Activated T-helper 2 cell treated with anti-CD3 and anti-CD28 coated beads, Interferon-gamma antibody, Interleukin-2, Interleukin-4, amounts not matched to agents 10 μg/mL and 5 μg/mL and 100 μg/mL, durations not matched to agents 14 hours and 24 hours and 36 hours (primary cell): ENCODE measurements at places on chromosomes 3 and 15.

DNA sequence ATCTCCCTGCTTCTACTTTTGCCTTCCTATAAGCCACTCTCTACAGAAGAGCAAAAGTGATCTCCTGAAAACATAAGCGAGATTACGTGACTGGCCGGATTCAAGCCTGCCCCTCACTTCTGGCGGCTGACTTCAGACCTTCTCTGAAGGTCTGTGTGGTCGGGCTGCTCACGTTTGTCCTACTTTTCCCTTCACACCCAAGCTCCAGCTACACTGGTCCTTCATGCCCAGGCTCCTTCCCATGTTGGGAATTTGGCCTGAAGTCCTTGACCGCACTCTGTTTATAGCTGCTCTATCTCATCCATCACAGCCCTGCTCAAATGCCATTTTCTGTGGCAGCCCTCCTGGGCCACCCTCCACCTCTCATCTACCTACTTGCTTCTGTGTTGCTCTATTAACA is 6.7 kb upstream of the PLA2G4E start:
- DNase-seq = no peak

DNA sequence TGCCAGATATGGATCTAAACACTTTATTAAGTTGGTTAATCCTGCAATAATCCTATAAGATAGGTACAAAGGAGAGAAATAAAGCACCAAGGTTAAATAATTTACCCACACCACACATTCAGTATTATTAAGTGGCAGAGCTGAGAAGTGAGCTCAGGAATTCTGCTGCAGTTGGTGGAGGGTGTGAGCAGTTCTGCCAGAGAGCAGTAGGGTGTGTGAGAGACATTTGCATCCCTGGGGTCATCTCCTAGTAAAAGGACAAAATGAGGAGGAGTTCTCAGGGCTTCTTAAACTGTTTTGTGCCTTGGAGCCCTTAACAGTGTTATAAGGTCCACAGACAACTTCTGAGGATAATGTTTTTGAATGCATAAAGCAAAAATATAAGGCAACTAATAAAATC is 484.5 kb downstream of the TAFA4 start:
- DNase-seq = no peak

- DNase-seq = no peak
These were observed 123.6 kb upstream of the VEPH1 start for GRCh38 chr3:157626817-157627216.

- DNase-seq = no peak
These were observed 139.5 kb upstream of the EIF1B start for GRCh38 chr3:40169983-40170382.

GRCh38 chr3:78613421-78613879 is 1154.3 kb downstream of the ROBO1 start:
- no peak for DNase-seq

GRCh38 chr3:37956723-37957538 is 33.7 kb upstream of the VILL start:
- no peak for DNase-seq

DNA sequence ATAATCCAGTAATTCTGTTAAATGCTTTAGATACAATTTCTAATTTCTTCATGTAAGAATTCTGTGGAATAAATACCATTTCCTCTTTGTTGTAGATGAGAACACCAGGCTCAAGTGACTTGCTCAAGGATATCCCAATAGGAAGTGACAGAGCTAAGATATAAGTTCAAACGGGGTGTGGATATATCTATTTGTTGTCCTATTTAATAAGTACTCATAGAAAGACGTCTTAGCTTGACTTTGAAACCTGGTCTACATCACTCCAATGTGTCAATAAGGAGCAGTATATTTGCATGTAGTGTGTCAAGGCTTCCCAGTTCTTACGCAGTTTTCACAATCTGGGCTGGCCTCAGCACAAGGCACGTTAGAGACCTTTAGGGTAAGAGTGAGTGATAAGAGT is 4.7 kb upstream of the GCSAM start:
- no peak for DNase-seq

DNA sequence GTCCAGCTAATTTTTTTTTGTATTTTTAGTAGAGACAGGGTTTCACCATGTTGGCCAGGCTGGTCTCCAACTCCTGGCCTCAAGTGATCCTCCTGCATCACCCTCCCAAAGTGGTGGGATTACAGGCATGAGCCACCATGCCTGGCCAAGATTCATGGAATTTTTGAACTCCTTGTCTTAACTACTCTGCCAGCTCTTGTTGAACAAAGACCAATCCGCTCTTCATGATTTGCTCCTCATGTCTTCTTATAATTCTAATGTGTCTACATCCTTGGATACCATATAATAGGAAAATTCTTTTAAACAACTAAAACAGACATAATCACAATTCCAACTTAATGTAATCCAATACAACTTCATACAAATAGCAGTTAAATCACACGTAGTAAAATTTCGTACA is 21.3 kb downstream of the UBA5 start:
- no peak for DNase-seq

DNA sequence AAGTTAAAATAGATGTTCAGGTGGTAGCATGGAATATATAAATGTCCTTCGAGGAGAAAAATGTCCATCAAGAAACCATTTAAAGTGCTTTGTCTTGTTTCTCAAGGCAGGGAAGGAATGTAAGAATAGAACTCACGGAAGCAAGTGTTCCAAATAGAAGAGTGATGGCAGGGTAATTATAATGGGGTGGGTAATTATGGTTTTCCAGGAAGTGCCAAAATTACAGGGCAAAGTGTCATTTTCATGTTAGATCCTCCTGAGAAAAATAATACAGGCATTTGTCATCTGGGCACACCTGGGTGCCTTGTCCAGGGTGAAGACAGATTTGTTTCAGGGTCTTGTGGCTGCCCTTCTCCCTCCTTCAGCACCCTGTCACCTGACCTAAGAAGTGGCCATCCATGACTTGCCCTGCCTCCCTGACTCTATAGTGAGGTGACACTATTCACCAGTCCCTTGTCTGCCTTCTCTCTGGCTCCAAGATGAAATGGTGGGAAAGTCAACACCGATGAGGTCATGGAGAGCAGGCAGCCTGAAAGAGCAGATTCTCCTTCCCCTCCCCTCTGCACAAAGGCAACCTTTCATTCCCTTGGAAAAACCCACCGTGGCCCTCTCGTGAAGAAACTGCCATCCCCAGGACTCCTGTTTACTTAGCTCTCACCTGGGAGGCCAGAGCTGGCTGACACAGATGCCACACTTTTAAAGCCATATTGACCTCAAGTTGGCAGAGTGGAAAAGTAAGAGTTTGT is 45.1 kb upstream of the AMOTL2 start:
- DNase-seq = no peak

DNA sequence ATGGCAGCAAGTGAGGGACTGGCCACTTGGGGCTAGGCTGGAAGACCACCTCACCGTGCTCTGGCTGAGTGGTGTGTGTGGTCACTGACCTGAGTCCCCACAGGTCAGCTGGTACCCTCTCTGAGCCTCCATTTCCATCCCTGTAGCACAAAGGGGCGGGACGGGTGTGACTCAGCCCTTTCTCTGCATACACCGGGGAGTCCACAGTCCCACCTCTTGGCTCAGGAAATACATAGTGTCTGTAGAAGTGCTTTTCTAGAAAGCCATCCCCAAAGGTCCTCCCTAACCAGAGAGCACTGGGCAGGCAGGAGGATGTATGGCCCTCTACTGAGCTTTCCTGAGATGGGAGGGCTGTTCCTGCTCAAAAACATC is 27.2 kb downstream of the WNT7A start:
- DNase-seq = no peak

DNA sequence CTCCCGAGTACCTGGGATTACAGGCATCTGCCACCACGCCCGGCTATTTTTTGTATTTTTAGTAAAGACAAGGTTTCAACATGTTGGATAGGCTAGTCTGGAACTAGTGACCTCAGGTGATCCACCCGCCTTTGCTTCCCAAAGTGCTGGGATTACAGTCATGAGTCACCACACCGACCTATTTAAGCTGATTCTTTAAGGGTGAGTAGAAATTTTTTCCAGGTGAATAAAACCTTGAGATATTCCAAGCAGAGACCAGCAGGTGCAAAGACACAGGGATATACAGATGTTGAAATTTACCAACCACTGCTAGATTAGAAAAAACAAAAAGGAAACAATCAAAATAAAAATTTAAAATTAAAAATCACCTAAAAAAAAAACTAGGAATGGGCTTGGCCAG is 74.4 kb upstream of the CHRNB4 start:
- DNase-seq = no peak

DNA sequence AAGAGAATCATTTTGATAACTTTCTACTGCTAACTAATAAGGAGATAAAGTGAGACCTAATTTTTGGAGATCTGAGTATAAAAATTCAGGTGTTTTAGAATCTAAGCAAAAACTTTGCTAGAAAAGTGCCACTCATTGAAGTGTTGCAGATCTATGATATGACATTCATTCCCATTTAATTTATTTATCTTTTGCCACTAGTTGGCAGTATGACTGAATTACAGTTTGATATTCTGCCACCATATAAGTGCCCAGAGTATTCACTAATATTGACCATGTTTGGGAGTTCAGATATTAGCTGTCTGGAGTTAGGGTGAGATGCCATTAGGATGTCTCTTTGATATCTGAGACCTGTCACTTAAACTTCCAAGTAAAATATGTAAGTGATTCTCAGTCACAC is 251.3 kb upstream of the GBE1 start:
- DNase-seq = no peak
